Effector memory CD8-positive, alpha-beta T cell (primary cell): ENCODE measurements at places on chromosomes 16 and 17.
A peak's percentile ranks its signal among the peaks of the same experiment; 100 is the strongest.

- no peak for DNase-seq
Measured at GRCh38 chr17:81420769-81421462, 25.7 kb downstream of the BAHCC1 start.

DNA sequence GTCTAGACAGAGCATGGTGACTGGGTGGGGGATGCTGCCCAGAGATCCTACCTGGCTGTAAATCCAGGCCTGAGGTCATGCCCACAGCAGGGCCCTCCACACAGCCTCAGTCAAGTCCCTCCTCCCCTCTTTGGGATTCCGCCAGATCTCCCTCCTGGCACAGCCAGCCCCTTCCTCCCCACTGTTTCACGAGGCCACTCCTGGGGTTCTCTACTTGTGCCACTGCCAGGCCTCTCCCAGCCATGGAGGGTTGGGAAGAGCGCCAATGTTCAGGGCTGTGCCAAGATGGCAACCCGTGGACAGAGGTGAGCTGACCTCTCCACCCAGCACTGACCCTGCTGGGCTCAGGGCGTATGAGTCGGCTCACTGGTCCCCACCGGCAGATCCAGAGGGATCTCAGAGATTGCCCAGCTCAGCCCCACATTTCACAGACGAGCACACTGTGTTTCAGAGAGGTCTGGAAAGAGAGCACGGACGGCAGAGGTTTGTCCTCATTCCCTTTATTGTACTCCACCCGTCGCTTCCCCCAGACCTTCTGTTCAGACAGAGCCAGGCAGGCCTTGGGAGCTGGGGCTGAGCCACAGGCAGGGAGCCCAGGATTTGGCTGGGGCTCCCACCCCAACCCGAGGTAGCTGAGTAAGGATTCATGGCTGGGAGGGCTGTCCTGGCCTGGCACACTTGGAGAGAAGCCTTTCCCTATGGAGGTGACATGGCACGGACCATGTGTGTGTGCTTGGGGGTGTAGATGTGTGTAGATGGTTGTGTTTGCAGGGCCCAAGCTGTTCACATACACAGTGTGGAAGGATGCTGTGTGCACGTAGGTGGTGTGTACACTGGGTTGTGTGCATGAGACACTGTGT lies 3.5 kb upstream of the CAMKK1 start:
- DNase-seq = no peak

DNA sequence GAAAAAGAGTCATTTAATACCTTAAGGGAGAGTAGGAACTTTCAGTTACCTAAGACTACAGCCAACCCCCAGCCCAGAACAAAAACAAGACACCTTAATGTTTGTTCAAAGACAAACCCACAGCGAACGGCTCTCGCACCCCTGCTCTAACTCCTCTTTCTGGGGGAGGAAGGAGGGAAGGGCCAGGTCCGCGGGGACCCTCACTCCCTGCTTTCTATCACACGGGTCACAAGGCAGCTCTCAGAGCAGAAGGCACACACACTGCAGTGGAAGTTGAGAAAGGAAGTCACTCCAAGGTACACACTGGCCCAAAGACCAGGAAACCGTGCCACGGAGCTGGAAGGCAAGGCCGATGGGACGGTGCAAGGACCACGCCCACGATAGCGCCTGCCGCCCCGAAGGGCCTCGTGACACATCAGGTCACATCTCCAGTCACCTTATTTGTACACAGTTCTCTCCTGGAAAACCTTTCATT lies 10.0 kb downstream of the LITAFD start:
- no peak for DNase-seq

DNA sequence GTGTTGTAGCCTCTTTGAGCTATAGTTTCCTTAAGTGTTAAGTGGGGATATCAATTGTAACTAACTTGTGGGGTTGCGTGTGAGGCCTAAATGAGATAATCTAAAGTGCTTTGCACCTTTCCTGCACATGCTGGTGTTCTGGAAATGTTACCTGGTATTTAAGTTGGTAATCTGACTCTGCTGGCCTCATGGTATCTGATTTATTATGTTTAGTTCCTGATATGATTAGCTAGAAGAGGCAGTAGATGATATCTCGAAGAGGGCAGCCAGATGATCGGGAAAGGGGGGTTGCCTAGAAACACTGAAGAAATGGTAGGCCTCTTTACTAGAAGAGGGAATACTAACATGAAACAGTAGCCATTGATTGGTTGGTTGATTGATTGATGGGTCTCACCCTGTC lies 65.4 kb upstream of the CLEC18A start:
- no peak for DNase-seq

GRCh38 chr17:7859028-7859427 lies 1.2 kb downstream of the CYB5D1 start:
- DNase-seq = no peak

DNA sequence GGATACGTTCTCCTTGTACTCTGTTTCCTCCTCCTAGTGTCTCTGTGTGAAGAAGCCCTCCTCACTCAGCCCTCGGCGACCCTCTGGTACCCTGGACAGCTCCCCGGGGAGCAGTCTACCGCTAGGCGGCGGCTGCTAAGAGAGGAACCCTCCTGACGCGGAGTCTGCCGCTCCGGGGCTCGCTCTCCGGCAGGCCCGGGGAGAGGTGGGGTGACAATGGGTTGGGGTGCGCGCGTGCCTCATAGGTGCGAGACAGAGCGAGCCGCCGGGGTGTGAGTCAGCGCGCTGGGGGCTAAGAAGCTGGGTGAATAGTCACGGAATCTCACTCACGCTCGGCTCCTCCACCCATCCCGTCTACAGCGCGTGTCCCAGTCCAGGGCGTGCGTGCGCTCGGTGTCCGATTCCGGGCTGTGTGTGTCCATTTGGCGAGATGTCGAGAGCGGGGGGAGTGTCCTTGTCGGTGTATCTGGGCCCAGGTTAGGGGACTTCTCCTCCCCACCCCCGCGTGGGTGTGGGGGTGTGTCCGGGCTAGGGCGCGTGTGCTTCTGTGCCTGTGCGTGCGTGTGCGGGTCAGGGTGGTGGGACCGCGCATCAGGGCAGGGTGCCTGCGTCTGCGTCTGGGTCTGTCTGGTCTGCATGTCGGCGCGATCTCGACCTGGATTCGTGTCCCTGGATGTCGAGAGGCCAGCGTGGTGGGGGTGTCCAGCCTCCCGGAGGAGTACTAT lies 577 bp upstream of the HS3ST2 start:
- DNase-seq = no peak

DNA sequence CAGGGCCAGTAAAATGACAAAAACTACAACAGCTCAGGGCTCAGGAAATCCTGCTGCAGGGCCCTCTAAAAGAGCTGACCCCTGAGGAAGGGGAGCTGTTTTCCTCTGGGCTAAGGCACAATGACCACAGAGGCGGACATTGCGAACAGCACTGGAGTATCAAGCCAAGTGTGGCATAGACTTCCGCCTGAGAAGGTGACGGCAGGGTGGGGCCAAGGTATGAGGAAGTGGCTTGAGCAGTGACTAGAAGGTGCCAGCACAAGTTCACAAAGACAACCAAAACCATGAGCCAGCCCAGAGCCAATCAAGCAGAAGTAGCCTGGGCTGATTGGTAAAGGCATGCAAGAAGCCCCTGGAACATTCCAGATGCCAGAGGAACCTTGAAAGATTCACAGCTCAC lies 13.9 kb downstream of the ERN2 start:
- peak; percentile 14 for DNase-seq

DNA sequence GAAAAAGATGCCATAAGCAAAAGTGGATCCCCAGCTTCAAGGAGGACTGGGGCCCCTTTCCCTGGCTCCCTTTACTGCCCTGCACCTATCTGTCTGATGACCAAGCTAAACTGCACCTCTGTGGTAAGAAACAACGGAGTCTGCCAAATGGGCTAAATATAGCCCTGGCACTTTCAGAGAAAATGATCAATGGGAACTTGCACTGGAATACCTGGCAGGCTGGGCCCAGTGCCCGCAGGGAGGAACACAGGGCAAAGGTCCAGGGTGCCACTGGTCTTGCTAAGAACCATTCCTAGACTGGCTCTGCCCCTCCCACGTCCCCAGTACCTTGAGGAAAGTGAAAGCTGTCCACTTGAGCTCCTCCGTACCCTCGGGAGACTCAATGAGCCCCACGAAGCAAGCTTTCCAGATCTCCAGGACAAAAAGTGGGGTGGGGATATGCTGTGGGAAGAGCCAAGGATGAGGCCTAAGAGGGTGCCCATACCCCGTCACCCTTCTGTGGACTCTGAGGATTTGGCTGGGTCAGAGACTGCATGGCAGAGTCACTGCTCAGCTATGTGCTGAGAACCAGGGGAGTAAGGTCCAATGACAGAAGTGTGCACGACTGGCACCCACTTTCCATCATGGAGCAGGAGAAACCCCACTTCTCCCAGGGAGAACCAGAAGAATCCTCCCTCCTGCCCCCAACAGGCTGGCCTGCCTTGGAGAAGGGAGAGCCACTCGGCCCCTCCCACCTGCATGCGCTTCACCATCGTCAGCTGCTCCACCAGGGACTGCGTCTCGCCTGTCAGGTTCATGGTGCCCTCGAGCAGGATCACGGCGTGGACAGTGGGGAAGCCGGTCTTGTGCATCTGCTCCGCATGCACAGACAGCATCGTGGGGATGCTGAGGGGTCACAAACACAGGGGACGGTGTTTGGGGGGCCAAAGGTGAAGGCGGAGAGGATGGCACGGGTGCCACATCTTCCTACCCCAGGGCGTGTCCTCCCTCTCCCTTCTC lies 17.4 kb downstream of the CSF3 start:
- DNase-seq = no peak

DNA sequence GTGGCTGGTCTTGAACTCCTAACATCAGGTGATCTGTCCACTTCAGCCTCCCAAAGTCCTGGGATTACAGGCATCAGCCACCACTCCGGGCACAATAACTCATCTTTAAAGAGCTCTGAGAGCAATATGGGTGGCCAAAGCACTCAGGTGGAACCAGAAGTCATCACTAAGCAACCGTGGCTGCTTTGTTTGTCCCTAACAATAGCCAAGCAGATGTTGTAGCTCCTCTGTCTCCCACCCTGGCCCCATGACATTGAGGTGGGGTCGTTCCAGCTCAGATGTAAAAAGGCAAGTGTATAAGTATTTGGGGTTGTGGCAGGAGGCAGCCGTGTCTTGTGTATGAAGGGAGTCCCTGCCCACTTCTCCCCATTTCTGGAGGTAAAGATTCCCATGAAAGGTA lies 3.7 kb upstream of the SCIMP start:
- no peak for DNase-seq

GRCh38 chr17:32331243-32332040 lies 10.5 kb downstream of the C17orf75 start:
- DNase-seq = no peak

DNA sequence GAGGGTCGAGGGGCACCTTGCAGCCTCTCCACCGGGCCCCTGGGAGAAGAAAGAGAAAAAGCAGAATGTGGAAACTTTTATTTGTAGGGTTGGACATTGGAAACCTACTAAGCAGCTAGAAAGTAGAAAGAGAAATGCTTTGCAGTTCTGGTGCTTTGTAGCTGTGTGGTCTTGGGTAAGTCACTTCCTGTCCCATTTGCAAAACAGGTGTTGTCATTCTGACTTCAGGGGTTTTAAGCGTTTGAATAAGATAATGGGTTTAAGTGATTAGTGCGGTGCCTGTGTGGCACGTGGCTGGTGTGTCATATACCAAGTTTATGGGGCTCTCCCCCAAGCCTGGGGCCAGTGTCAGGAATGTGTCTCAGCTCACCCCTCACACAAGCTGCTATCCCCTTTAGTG lies 1.6 kb downstream of the CA4 start:
- no peak for DNase-seq

- DNase-seq = no peak
Measured at GRCh38 chr16:31472709-31473203, 804 bp downstream of the TGFB1I1 start.

DNA sequence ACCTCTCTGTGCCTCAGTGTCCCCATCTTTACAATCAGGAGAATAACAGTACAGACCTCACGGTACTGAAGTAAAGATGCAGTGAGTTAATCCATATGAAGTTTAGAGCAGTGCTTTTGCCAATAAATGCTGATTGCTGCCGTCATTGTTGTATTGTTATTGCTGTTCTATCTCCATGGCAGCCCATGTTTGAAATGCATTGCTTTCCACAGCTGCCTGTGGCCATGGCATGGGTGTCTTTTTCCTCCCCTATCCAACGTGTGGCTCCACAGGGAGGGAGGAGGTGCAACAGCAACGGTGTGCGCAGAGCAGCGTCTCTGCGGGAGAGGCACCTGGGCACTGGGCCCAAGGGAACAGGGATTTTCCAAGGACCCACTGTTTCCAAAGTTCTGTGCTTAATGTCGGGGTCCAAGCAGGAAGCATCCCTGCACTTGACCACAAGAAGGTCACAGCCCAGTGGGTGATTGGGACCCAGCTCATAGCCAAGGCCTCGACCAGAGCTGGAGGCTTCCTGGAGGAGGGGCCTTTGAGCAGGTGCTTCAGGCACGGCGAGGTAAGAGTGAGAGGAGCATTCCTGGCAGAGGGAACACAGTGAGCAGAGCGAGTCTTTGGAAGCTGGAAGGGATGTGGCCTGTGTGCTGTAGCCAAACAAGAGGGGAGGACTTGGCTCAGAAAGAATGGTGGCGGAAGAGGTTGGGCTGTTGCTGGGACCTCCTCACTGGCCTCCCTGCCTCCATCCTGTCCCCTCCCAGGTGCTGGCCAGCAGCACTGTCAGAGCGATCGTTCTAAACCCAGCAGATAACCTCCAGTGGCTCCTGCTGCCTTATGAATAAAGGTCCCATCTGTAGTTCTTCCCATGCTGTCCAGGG lies 3.9 kb downstream of the RAI1 start:
- no peak for DNase-seq

DNA sequence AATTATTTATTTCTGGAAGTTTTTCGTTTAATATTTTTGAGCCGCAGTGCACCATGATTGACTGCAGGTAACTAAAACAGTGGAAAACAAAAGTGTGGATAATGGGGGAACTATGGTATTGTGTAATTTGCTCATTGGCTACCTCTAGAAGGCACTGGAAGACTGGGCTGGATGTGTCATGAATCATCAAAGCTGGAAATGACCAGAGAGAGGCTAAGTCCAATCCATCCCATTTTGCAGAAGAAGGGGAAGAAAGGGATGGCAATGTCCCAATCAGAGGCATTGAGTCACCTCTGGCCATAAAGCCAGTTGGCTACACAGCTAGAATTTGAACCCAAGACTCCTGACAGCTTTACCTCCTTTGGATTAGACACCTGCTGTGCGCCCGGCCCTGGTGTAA lies 29.3 kb downstream of the GLP2R start:
- no peak for DNase-seq

GRCh38 chr16:57151369-57151768 lies 34.5 kb downstream of the PSME3IP1 start:
- no peak for DNase-seq

- DNase-seq = no peak
Measured at GRCh38 chr17:66576473-66576872, 258.4 kb upstream of the CACNG5 start.

DNA sequence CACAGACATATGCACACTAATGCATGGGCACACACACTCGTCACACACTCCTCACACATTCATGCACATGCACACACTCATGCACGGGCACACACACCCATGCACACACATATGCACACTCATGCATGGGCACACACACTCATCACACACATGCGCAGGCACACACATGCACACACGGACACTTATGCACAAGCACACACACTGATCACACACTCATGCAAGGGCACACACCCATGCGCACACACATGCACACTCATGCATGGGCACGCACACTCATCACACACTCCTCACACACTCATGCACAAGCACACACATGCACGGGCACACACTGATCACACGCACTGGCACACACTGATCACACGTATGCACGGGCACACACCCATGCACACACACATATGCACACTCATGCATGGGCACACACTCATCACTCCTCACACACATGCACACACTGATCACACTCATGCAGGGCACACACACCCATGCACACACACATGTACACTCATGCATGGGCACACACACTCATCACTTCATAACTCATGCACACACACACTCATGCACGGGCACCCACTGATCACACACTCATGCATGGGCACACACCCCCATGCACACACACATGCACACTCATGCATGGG lies 16.1 kb downstream of the ADGRG1 start:
- DNase-seq = no peak
